ENCODE measurements at places on chromosomes 5 and 9.

- DNase-seq, result peak; percentile 76
These were observed at the start of gene ABL1 for GRCh38 chr9:130834371-130835336. Gene ABL1, plus strand, starts transcription at chr9:130835254. Its CDS starts 193 bp downstream, at chr9:130835447.

- no peak for DNase-seq
These were observed 341.2 kb downstream of the CAAP1 start for GRCh38 chr9:26551451-26551850.

DNA sequence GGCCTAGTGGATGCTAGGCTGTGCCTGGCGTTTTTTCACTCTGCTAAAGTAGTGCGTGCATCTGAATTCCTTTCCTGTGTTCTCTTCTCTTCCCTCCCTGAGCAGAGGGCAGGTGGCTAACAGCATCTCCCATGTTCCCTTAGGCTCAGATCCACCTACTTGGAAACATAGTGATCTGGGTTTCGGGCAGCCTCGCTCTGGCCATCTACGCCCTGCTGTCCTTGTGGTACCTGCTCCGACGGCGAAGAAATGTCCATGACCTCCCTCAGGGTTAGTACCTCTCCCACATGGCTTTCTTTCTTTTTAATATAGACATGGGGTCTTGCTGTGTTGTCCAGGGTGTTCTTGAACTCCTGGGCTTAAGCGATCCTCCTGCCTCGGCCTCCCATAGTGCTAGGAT lies 9.9 kb downstream of the UCK1 start:
- no peak for DNase-seq

DNA sequence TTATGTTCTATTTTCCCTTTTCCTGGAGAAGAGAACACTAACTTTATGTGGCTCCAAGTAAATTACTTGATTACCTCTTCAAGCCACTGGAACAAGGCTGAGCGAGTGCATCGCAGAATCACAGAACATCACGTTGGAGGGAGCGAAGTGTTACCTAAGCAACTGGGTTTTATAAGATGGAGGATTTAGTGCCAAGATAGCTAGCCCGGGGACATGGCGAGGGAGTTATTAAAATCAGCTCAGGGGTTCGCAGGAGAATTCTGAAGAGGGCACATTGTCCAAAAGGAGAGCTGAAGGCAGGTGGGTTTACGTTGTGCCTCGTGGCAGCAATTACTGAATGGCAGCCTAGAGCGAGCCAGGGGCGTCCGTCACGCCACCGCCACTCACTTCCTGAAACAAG lies 563.2 kb upstream of the ADAMTS16 start:
- DNase-seq, result no peak

DNA sequence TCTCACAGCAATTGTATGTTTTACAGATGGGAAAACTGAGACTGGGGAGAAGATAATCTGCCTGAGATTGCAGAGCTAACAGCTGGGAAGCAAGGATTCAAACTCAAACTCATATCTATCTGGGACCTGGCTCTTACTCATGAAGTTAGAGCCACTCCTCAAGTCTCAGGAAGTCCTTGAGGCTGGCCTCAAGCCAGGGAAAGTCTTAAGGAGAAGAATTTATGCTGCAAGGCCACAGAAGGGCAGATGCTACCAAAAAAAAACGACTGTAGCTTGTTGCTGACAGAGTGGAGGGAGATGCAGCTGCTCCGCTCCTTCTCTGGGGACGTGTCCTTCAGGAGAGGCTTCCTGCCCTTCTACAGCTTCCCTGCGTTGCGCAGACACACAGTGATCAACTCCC lies 39.8 kb downstream of the BARHL1 start:
- no peak for DNase-seq
